Smooth muscle cell of the pulmonary artery (primary cell): ENCODE measurements at places on chromosomes 12 and 14. TPM values are rescaled to one million over a fixed set of nuclear protein-coding genes. Genes with fewer than 3 reads are reported as not detected.

Gene TMPRSS12
- not detected in 2 replicates for total RNA-seq

Gene HHIPL1
- total RNA-seq = 15.0 and 24.1 TPM in 2 replicates

Gene PRIMA1
- total RNA-seq = not detected in 2 replicates

Gene CIROP
- total RNA-seq = 0.13 TPM in 1 of 2 replicates, not detected in the other

Gene MSI1
- total RNA-seq = 0.20 TPM in 1 of 2 replicates, not detected in the other

Gene ACOT6
- total RNA-seq = not detected in 2 replicates

Gene MYO1H
- not detected in 2 replicates for total RNA-seq
